H1 (cell line): ENCODE measurements at places on chromosomes 12 and 14. TPM values are rescaled to one million over a fixed set of nuclear protein-coding genes. Genes with fewer than 3 reads are reported as not detected.

DNA sequence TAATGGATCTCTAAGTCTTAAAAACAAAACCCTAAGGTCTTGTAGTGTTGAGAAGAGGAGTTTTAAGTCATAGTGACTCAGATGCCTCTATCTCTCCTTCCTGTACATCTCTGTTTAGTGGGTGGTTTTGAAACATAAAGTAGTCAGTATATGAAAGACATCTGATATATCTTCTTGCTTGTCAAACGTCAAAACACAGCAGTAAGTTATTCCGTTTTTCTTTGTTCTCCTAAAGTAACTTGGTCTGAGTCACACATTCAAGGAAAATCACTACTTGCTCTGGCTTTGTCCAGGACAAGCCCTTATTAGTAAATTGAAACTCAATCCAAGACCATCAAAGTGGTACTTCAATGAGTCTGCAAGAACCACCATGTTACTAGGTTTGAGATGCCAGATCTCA, 1172.5 kb downstream of the BCL11B start:
- no peaks in the 10 kb centered on the region for H3K27me3 ChIP-seq
- no peaks in the 10 kb centered on the region for H3K36me3 ChIP-seq
- no peak for DNase-seq
- H3K27ac ChIP-seq: no peak overlapping the region
- H3K4me1 ChIP-seq: no peaks in the 10 kb centered on the region

The CSAD gene
- total RNA-seq: 8.8 and 10.0 TPM in 2 replicates

DNA sequence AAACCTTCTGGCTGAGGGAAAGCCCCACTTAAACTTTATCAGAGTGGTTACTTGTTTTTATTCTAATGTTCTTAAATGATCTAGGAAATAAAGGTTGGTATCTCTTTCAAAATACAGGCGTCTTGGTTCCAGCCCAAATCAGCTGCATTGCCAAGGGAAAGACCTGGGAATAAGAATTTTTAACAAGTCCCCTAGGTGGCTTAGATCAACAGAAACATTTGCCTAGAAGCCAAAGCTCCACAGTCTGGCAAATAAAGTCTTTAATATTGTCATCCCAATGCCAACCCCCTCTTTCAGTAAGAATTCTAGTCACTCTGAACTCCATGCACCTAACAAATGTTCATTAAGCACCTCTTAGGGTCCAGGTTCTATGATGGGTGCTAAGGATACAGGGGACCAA, 66.8 kb downstream of the ARL6IP4 start:
- no peak for DNase-seq
- H3K27ac ChIP-seq: no peak overlapping the region
- H3K36me3 ChIP-seq: no peaks in the 10 kb centered on the region
- no peaks in the 10 kb centered on the region for H3K4me1 ChIP-seq
- no peak overlapping the region for H3K4me3 ChIP-seq

- no peak for DNase-seq
- H3K27ac ChIP-seq: peak overlapping the region; percentile 43; the same call in 1 of the 2 replicates
- H3K4me3 ChIP-seq: no peak overlapping the region
- H3K36me3 ChIP-seq: no peaks in the 10 kb centered on the region
Measured at GRCh38 chr12:111158992-111159391, 209.9 kb downstream of the PHETA1 start.

- peak; percentile 56 for DNase-seq
- no peaks in the 10 kb centered on the region for H3K27me3 ChIP-seq
- H3K36me3 ChIP-seq: no peaks in the 10 kb centered on the region
Measured at GRCh38 chr14:34496679-34497513, 34.9 kb upstream of the SPTSSA start.

DNA sequence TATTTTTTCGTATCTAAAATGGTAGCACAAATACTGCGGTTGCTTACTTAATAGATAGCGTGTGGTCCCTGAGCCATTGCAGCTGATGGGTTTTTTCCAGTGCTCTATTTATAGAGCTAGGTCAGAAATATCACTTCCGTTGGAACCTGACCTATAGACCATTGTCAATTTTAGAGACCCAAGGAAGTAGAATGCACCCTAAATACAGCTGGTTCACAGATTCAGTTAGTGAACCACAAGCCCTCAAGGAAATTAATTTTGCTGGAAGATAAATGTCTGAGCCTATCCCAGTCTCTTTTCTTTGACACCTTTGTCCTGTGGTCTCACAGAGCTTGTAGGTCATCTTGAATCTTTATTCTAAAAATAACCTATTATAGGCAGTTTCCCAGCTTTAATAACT, 391.0 kb downstream of the ZFP36L1 start:
- H3K36me3 ChIP-seq: no peaks in the 10 kb centered on the region
- no peak for DNase-seq
- no peak overlapping the region for H3K27ac ChIP-seq
- H3K4me1 ChIP-seq: no peaks in the 10 kb centered on the region
- H3K27me3 ChIP-seq: peaks cover 1% of the 10 kb centered on the region
- no peak overlapping the region for H3K4me3 ChIP-seq

The TPH2 gene
- 0.90 and 1.1 TPM in 2 replicates for total RNA-seq

The CYP46A1 gene
- total RNA-seq: 0.71 and 1.3 TPM in 2 replicates

- no peak overlapping the region for H3K4me3 ChIP-seq
- no peaks in the 10 kb centered on the region for H3K36me3 ChIP-seq
- H3K27me3 ChIP-seq: no peaks in the 10 kb centered on the region
- H3K4me1 ChIP-seq: peaks cover 8% of the 10 kb centered on the region; the same call in 1 of the 2 replicates
Measured at GRCh38 chr12:20631711-20632110, 63.4 kb upstream of the SLCO1C1 start.

DNA sequence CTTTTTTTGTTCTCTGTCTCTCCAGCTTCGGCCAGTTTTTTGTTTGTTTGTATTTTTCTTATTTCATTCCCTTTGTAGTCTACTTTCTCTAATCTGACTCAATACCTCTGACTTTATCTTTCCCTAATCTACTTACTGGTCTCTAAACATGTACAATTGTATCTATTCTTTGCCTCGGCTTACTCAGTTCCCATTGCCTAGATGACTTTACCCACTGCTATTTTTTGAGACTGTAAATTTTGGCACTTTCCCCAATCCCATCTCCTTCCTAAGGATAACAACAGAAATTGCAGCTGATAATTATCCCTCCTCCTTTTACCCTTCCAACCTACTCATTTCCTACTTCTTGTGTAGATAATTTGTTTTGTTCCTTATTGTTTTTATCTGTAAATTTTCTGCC, 511.1 kb downstream of the RPL10L start:
- no peaks in the 10 kb centered on the region for H3K27me3 ChIP-seq
- DNase-seq: no peak
- H3K27ac ChIP-seq: no peak overlapping the region
- H3K36me3 ChIP-seq: no peaks in the 10 kb centered on the region
- H3K4me1 ChIP-seq: no peaks in the 10 kb centered on the region
- no peak overlapping the region for H3K4me3 ChIP-seq

The PPP1R12A gene
- 81.5 and 82.7 TPM in 2 replicates for total RNA-seq

GRCh38 chr14:26200687-26201086, 397.1 kb downstream of the NOVA1 start:
- H3K27me3 ChIP-seq: no peaks in the 10 kb centered on the region
- no peak for DNase-seq
- no peaks in the 10 kb centered on the region for H3K36me3 ChIP-seq
- no peak overlapping the region for H3K4me3 ChIP-seq
- no peaks in the 10 kb centered on the region for H3K4me1 ChIP-seq

DNA sequence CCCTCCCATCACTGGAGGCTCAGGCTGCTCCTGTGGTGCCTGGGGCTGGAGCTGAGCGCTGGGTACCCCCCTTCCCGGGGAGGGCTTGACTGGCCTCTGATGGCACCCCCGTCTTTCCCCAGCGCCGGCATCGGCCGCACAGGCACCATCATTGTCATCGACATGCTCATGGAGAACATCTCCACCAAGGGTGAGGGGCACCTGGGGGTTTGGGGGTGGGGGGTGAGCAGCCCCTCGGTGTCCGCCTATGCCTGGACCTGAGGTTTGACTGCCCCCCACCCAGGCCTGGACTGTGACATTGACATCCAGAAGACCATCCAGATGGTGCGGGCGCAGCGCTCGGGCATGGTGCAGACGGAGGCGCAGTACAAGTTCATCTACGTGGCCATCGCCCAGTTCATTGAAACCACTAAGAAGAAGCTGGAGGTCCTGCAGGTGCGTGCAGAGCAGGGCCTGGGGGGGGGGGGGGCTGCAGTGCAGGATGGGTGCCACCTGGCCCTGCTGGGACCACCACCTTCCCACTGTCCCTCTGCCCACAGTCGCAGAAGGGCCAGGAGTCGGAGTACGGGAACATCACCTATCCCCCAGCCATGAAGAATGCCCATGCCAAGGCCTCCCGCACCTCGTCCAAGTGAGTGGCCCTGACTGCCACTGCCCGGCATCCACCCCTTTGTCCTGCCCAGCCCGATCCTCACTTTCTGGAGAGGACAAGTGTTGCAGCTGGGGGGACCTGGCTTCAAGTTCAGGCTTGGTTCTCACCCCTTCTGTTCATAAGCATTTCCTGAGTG, 8.8 kb downstream of the PTPN6 start:
- DNase-seq: no peak
- H3K27ac ChIP-seq: no peak overlapping the region
- no peaks in the 10 kb centered on the region for H3K27me3 ChIP-seq
- H3K36me3 ChIP-seq: no peaks in the 10 kb centered on the region
- no peak overlapping the region for H3K4me3 ChIP-seq

The RNF212B gene
- 1.2 TPM in 1 of 2 replicates, not detected in the other for total RNA-seq

The TIGAR gene
- 26.4 and 27.6 TPM in 2 replicates for total RNA-seq

The CCDC196 gene
- total RNA-seq: not detected in 2 replicates

The FNTB gene
- total RNA-seq: 13.8 and 16.0 TPM in 2 replicates

- no peak overlapping the region for H3K4me3 ChIP-seq
- peaks cover 3% of the 10 kb centered on the region; the same call in 1 of the 2 replicates for H3K4me1 ChIP-seq
- H3K27ac ChIP-seq: no peak overlapping the region
Measured at GRCh38 chr12:57342207-57342691, 88.6 kb downstream of the R3HDM2 start.

DNA sequence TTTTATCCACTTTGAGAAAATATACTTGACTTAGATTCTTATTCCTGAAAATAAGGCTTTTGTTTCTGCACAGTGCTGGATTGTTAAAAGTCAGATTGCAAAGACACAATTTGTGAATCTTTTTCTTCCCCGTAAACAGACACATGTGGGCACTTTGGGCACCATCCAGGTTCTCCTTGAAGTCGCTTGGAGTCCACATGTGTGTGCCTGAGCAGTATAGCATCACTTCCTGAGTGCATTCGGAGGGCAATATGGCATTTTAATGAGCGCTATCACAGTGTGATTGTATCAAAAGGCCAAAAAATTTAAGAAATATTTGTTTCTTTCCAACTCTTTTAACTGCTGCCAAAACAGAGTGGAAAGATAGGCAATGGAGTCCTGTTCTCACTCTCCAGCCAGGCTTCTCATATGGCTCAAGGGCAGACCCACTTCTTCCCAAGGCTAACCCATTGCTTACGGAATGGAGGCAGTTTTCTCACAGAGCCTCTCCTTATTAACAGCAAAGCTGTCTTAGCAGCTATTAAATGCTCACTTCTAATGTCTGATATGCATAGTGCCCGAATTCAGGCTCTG, 397.1 kb downstream of the EGLN3 start:
- no peak overlapping the region for H3K27ac ChIP-seq
- no peaks in the 10 kb centered on the region for H3K4me1 ChIP-seq

GRCh38 chr12:104627990-104628830, 171.5 kb downstream of the CHST11 start:
- no peak overlapping the region for H3K4me3 ChIP-seq
- DNase-seq: no peak
- H3K27me3 ChIP-seq: no peaks in the 10 kb centered on the region
- 0 out of 2 replicates have a peak, but pooled peaks cover 5% of the 10 kb centered on the region for H3K4me1 ChIP-seq

GRCh38 chr12:30002677-30003076, 218.9 kb upstream of the TMTC1 start:
- no peak overlapping the region for H3K27ac ChIP-seq
- H3K27me3 ChIP-seq: no peaks in the 10 kb centered on the region
- DNase-seq: no peak
- no peaks in the 10 kb centered on the region for H3K36me3 ChIP-seq
- H3K4me1 ChIP-seq: no peaks in the 10 kb centered on the region
- H3K4me3 ChIP-seq: no peak overlapping the region
